ENCODE measurements at places on chromosomes 2 and 18.

DNA sequence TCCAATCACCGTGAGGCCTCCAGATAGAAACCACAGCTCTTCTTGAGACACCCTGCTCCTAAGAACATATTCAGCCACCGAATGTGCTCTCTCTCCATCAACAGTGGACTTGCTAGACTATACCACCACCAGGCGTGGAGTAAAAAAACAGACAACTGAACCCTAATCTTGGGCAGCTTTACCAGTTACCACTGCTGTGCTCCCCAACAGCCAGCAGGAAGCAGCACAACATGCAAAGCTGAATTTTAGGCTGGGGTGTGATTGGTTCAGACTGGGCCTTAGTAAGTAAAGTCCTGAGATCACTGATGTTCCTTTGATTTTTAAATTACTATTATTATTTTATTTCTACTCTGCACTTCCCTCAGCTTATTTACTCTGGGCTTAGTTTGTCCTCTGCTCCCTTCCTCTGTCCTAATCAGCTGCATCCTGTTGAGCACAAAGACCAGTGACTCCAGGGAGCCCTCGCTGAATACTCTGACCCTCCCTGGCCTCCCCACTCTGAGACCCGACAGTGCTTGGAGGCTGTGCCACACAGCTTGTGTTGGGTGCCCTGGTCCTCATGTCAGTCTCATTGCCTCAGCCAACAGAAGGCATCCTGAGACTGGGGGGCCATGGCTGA is 21.9 kb downstream of the MRPL35 start:
- peak; percentile 63 for DNase-seq

DNA sequence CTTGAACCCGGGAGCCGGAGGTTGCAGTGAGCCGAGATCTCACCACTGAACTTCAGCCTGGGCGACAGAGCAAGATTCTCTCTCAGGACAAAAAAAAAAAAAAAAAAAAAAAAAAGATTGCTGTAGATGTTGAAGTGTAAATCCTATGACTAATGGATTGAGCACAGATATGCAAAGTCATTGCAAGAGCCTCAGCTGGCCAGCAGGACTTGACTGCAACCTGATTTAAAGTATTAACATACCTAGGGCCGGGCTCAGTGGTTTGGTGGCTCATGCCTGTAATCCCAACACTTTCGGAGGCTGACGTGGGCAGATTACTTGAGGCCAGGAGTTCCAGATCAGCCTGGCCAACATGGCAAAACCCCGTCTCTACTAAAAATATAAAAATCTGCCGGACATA is 103.4 kb upstream of the MSH2 start:
- no peak for DNase-seq

- no peak for DNase-seq
Observed at GRCh38 chr2:227479865-227480475, 8.0 kb downstream of the AGFG1 start.

DNA sequence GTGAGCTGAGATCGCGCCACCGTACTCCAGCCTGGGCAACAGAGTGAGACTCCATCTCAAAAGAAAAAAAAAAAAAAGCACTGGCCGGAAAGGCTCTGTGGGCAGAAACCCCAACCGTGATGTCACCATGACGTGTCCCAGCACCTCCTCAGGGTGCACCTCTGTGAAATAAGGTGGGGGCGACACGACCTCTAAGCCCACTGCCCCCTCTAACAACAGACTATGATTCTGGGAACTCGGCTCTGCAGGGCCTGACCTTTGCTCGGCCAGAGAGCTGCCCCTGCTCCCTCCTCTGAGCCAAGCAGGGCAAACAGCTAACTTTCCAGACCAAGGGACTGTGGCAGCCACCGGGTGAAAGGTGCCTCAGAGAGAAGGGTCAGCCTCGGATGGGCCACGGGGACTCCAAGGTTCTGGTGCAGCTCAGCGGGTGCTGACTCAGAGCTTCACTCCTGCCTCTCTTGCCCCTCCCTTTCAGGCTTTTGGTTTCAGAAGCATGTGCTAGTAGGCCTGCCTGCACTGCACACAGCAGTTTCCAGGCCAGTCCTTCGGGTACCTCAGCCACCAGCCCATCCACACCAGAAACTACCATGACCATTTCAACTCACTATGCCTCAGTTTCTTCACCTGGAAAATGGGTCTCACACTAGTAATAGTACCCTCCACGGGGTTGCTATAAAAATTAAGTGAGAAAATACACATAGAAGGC is 8.0 kb downstream of the TMBIM1 start:
- no peak for DNase-seq

DNA sequence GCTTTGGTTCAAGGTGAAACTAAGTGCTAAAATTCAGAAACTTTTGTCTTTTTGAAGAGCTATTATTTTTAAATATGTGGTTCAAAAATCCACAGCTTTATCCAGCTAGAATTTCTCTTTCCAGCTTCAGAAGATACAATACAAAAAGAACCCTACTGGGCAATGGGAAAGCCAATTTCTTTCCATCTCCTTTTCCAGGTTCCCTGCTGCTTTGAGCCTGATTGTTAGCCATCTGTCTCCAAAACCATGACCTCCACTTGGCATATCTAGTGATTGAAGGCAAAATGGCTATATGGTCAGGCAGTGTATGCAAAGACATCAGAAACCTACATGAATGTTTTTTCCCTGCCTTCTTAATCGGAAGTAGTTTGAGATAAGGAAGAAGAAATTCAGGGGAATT is 134.1 kb downstream of the KCNH7 start:
- no peak for DNase-seq

DNA sequence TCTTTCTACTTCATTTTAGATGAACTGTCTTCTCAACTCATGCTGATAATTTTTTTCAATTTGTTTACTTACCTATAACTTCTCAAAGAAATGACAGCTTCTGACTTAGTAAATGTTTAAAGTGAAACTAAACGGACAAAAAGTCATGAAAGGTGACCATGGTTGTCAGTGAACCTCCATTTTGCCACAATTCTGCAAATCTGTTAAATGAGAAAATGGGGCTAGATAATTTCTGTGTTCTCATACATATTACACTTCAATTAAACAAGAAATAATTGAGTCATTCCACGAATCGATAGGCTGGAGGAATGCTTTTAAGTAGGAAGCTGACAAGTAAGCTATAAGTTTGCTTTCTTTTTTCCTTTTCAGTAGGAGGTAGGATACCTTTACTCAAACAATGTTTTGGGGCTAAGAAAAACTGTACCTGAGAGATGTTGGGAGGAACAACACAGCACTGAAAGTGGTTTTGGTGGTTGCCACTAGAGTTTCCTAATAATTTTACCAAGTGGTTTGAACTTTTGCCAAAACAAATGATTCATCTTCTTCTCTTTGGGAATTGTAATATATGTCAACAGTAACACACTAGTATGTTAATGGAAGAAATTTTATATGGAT is 17.1 kb downstream of the DYNAP start:
- DNase-seq: no peak

GRCh38 chr2:6310256-6311215 is 555.2 kb downstream of the CMPK2 start:
- peak; percentile 73 for DNase-seq

DNA sequence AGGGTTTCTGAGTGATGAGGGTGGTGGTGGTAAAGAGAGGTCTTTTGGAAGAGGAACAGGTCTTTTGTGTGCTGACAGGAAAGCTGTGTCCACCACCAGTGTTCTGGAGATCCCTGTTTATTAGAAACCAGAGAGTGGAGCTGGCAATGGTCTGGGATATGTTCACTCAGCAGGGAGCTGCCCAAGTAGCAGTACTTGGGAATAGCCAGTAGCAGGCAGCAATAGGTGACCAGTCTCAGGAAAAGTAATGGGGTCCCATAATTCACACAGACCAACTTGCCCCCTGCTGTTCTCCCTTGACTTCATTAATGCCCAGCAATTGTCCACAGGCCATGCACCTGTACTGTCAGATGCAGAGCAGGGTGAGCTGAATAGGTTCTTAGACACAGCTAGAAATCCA is 1.8 kb downstream of the TSPYL6 start:
- DNase-seq: no peak

DNA sequence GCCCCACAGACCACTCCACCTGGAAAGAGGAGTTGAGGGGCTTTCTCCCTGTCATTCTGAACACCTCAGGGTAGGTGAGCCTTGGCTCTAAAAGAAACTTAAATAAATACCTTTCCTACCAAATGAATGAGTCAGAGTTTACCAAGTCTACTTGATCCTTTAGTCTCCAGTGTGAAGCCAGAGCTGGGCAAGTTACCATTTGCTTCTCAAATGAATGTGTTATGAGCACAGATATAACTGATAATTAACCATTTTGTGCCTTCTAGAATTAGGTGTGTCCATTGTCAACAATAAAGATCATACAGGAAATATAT is 347.7 kb downstream of the KIAA1328 start:
- no peak for DNase-seq

- no peak for DNase-seq
Observed at GRCh38 chr2:186382932-186383331, 103.1 kb upstream of the ZC3H15 start.

DNA sequence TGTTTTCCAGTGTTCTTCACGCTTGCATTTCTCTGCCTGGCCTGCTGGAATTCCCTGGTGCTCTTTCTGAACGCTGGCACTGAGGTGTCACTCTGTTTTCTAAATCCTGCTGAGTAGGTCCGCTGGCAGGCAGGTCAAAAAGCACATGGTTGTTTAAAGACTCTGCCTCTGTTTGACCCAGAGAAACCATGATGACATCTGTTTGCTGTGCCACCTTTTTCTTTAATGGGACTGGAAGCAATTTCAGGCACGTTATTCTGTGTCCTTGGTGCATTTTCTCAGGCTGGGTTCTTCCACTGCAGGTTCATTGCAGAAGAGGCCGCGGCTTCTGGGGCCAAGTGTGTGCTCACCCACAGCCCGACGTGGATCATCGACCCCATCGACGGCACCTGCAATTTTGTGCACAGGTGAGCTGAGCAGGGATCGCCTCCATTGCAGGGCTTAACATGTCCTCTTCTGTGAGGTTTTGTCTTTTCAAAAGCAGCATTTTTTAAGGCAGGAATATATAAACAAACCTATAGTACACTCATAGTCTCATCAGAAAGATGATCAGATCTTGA is 28.4 kb downstream of the IMPA2 start:
- DNase-seq: no peak

DNA sequence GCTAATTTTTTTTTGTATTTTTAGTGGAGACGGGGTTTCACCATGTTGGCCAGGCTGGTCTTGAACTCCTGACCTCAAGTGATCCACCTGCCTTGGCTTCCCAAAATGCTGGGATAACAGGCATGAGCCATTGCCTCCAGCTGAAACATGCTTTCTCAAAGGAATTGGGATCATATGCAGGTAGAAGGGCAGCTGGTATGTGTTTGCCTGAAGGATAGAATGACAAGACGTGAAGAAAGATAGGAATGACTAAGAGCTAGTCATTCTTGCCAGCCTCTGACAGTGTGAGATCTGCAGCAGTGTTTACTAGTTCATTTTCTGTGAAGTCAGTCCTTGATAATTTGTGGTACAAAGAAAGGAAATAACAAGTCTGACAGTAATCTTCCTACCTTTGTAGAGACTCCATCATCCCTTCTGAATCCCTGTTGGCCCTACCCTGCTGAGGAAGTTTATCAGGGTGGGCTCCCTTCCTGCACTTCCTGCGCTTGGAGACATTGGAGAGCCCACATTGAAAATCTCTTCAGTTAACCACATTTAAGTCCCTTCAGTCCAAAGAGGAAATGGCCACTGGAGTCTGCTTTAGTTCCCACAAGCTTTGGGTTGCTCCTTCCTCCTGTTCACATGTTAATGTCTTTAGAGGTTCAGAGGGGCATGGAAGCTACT is 14.7 kb downstream of the CFLAR start:
- DNase-seq: no peak

DNA sequence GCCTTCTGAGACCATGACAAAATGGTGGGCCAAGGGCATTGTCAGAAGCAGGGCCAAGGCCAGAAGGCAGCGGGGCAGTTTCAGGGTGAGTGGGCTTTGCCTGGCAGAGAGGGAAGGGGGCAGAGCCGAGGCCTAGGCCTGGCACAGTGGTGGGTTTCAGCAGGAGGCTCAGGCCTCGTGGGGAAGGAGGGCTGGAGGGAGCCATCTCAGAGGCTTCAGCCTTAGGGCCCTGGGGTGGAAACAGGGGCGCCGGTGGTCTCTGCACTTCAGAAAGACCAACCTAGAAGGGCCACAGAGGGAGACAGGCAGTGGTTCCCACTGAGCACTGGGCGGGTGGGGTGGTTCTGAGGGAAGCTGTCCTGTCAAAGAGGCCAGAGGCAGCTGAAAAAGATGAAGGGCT is 58.0 kb upstream of the SMAD7 start:
- DNase-seq: no peak

- no peak for DNase-seq
Observed at GRCh38 chr2:154546341-154546740, 152.2 kb upstream of the KCNJ3 start.

DNA sequence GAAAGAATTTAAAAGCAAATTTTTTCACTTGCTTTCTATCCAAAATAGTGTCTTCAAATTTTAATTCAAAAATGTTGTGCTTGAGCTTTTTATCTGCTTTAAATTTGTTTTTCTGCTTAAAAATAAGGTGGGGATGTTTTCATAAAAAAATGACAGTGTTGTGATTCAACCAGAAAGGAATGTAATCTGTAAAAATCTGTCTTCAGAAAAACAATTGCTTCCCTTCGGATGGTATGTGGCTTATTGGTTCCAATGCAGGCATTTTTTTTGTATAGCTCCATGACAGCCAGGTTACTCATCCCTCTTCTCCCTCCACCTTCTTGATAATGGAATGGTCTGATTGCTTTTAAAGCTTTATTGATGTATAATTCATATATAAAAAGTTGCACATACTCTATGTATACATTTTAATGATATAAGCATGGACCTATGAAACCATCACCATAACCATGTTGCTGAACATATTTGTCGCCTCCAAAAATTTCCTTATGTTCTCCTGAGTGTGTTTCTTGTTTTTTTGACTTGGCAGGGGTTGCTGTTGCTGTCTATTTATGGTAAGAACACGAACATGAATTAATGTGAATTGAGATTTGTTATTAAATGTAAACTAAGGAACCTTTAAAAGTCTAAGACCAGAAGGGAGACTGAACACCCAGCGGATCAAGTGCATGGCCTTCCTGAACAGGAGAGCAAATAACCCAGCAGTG is 363.7 kb upstream of the SPHKAP start:
- no peak for DNase-seq

GRCh38 chr18:69763002-69763401 is 184.7 kb downstream of the CD226 start:
- DNase-seq: no peak

GRCh38 chr18:13336841-13337240 is 118.3 kb downstream of the LDLRAD4 start:
- no peak for DNase-seq
